ENCODE measurements at places on chromosomes 7 and 10.

GRCh38 chr10:1425879-1426278, 311.4 kb downstream of the ADARB2 start:
- no peak for DNase-seq

DNA sequence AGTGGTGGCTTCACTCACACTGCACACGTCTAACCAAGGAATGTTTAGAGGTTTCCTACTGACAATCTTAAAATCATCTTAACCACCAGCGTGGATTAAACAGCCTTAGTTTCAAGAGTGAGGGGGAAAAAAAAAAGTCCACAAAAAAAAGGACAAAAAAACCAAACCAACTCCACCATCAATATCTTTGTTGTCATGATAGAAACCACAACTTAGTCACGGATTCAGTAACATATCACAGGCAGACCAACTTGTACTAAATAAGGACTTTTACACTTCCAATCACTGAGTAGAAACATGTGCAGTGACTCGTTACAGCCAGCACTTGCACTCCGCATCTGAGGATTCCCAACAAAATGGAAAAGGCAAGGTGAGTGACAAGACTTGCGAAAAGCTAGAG, 46.5 kb downstream of the FAM171A1 start:
- DNase-seq = no peak

- no peak for DNase-seq
These were observed 31.4 kb upstream of the RSU1 start for GRCh38 chr10:16848562-16849154.

- no peak for DNase-seq
These were observed 48.5 kb upstream of the MKX start for GRCh38 chr10:27794157-27794556.

DNA sequence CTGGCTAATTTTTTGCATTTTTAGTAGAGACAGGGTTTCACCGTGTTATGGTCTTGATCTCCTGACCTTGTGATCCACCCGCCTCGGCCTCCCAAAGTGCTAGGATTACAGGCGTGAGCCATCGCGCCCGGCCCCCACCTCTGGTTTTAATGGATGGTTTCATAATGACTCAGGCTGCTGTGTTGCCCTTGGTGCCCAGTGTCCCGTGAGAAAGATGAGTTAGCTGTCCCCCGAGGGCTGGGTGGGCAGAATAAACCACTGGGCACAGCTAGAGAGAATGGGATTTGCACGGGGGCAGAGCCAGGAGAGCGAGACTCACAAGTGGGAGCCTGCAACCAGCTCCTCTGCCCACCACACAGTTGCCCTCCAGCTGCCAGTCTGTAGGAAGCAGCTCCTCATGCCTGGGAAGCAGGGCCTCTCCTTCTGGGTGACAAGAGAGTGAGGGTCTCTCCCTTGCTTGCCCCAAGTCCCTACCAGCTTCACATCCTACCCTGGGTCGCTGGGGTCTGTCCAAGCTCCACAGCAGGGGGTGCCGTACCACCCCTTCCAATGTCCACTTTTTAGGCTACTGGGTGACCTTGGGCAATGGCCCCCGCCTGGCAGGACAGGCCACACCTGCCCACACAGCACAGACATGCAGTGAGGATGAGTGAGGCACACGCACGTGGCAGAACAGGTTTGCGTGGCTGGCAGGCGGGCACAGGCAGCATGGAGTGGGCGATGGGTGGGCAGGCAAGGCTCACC, 16.1 kb upstream of the NDST2 start:
- DNase-seq = no peak

DNA sequence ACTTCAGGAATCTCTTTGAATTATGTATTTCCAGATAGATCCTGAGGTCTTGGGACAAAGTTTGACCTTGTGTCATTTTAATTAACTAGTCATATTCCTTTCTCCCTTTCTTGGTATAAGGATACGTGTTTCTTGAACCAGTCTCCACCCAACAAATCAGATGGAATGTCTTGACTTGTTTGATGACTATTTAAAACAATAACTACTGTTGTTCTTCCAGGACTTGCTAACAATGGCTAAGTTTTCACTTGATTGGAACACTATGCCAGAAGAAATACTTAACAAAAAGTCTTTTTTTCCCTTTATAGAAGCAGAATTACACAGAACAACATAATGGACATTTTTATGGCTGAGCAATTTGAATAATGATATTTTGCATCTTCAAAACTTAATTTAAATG, 43.0 kb upstream of the WIPF3 start:
- no peak for DNase-seq

GRCh38 chr7:27106181-27106900, 3.9 kb upstream of the HOXA2 start:
- DNase-seq = no peak

Measured in NCI-H524 treated with DMSO at 0.1 percent for 48 hours (cell line).